ENCODE measurements at places on chromosomes 11 and 22.

DNA sequence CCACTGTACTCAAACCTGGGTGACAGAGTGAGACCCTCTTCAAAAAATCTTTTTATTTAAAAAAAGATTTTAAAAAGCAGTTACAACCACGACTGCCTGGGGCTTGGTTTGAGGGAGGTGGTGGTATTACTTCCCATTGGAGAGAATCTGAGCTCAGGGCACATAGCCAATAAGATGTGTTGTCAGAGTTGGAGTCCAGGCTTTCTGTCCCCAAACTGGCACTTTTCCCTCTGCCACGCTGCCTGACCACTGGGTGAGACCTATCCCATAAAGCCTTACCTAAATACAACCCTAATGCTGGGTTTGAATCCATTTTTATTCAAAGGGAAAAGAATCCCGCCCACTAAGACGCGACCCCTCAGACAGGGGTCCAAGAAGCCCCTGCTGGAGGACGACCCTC lies 11.5 kb downstream of the CHADL start:
- no peak for DNase-seq

DNA sequence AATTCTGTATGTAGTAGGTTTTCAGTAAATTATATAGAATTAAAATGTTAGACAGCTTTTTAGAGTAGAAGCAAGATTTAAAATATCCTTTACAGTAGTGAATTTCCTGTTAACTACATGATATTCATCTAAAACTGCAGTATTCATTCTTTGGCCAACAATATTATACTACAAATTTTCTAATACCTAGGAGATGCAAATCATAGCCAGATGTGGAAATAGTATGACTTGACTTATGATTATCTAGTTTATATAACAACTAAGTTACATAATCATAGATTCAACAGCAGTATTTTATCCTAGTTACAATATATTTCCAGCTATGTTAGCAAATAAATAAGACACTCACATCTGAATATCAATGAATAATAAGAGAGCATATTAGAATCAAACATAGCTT lies 163.2 kb downstream of the MSANTD4 start:
- DNase-seq: no peak

- DNase-seq: no peak
Measured at GRCh38 chr22:31400023-31400397, 606 bp downstream of the DRG1 start.

- no peak for DNase-seq
Measured at GRCh38 chr22:48855593-48856307, 971.9 kb downstream of the BRD1 start.
